A549 treated with Mapracorat at 1 μM for 4 hours (cell line): ENCODE measurements at places on chromosomes 5 and 9. TPM values are rescaled to one million over a fixed set of nuclear protein-coding genes. Genes with fewer than 3 reads are reported as not detected.

The FOXD4 gene
- total RNA-seq: 0.26 to 0.46 TPM (median 0.42 TPM) in 5 replicates

The CD14 gene
- 3.4 to 4.7 TPM (median 4.3 TPM) in 5 replicates for total RNA-seq

The CCDC183 gene
- total RNA-seq: 0.16 to 0.58 TPM (median 0.23 TPM) in 5 replicates

The LPAR1 gene
- 19.9 to 22.0 TPM (median 21.4 TPM) in 5 replicates for total RNA-seq

The ADAMTS2 gene
- 0.08 to 0.15 TPM (median 0.10 TPM) in 4 of 5 replicates, not detected in the other for total RNA-seq

The PCA3 gene
- total RNA-seq: not detected in 5 replicates

The FOXB2 gene
- total RNA-seq: not detected in 5 replicates

The CDX1 gene
- total RNA-seq: not detected in 5 replicates

The ELP1 gene
- 18.2 to 20.3 TPM (median 19.1 TPM) in 5 replicates for total RNA-seq

The CD180 gene
- total RNA-seq: not detected in 5 replicates

The ADAMTS16 gene
- 1.3 to 1.6 TPM (median 1.5 TPM) in 5 replicates for total RNA-seq

The GLRX gene
- 74.3 to 132 TPM (median 76.5 TPM) in 5 replicates for total RNA-seq

The LHX3 gene
- 0.05 to 0.20 TPM (median 0.12 TPM) in 5 replicates for total RNA-seq

The WDR55 gene
- 27.2 to 30.4 TPM (median 27.7 TPM) in 5 replicates for total RNA-seq

The SCGB3A2 gene
- total RNA-seq: not detected in 5 replicates

The MYOZ3 gene
- total RNA-seq: 0.07 to 0.13 TPM in 2 of 5 replicates, not detected in the others

The HTR4 gene
- total RNA-seq: not detected in 5 replicates

The TXNDC8 gene
- not detected in 5 replicates for total RNA-seq

The MARCOL gene
- total RNA-seq: not detected in 5 replicates

The PCDHGA4 gene
- 0.07 to 0.22 TPM (median 0.12 TPM) in 5 replicates for total RNA-seq

The SOX30 gene
- not detected in 5 replicates for total RNA-seq

The VAV2 gene
- total RNA-seq: 33.4 to 41.6 TPM (median 39.5 TPM) in 5 replicates

The NR5A1 gene
- 0.06 to 0.23 TPM (median 0.15 TPM) in 3 of 5 replicates, not detected in the others for total RNA-seq

The SLC34A3 gene
- 0.08 to 0.28 TPM (median 0.09 TPM) in 3 of 5 replicates, not detected in the others for total RNA-seq

The PCDH1 gene
- 2.2 to 3.8 TPM (median 3.0 TPM) in 5 replicates for total RNA-seq

The EDIL3 gene
- 0.13 to 0.38 TPM (median 0.21 TPM) in 5 replicates for total RNA-seq

The SPATA31D4 gene
- total RNA-seq: not detected in 5 replicates

The PITX1 gene
- 18.7 to 34.0 TPM (median 30.8 TPM) in 5 replicates for total RNA-seq

The NME5 gene
- total RNA-seq: not detected in 5 replicates

The DMGDH gene
- not detected in 5 replicates for total RNA-seq

The OR1Q1 gene
- total RNA-seq: not detected in 5 replicates

The CAPSL gene
- total RNA-seq: not detected in 5 replicates

The FYB1 gene
- 10.3 to 15.1 TPM (median 12.8 TPM) in 5 replicates for total RNA-seq

The PDE8B gene
- total RNA-seq: 1.4 to 1.7 TPM (median 1.7 TPM) in 5 replicates
